ENCODE measurements at places on chromosomes 1 and 21.

DNA sequence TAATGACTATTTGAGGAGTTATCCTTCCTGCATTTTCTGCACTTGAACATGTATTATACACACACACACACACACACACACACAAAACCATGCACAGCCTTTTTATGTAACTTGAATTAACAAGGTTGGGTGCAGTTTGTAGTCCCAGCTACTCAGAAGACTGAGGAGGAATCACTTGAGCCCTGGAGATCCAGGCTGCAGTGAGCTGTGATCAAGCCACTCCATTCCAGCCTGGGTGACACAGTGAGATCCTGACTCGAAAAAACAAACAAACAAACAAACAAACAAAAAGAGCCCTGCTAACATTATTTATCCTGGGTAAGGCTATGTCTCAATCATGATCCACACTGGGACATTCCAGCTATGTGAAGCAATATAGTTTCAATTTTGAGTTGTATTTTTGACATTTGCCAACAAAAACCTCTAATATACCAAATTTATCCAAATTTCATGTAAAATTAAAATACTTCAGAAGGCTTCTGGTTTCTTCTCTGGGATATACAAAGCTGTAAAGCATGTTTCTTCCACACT is 156.8 kb downstream of the NTPCR start:
- no peak for DNase-seq

- no peak for DNase-seq
These were observed 55.5 kb upstream of the TLR5 start for GRCh38 chr1:223198628-223198965.

DNA sequence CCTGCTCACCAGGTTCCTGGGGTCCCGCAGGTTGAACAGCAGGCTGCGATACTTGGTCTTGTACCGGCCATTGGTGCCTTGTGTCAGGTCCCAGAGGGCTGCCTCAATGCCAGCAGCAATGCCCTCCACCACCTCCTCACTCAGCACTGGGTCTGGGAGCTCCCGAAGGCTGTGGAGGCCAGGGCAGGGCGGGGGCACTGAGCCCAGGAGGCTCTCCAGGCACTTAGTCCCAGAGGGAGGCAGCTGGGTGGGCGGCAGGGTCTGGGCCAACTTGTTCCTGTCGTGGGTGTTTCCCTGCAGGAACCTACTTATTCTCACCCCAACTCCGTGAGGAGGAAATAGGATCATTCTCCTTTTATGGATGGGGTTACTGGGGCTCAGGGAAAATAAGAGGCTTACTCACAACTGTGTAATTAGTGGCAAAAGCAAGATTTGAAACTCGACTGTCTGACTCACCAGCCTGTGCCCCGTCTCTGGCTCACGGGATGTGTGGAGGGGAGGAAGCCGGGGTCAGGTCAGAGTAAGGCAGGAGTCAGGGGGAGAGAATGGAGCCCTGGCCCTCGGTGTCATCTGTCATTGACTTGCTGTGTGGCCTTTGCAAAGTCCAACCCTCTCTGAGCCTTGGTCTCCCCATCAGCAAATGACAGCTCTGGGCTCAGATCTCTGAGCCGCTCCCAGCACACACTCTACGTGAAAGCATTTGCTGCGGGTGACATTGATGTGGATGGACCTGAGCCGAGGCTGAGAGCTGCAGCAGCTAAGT is 17.2 kb downstream of the SPOCD1 start:
- no peak for DNase-seq

DNA sequence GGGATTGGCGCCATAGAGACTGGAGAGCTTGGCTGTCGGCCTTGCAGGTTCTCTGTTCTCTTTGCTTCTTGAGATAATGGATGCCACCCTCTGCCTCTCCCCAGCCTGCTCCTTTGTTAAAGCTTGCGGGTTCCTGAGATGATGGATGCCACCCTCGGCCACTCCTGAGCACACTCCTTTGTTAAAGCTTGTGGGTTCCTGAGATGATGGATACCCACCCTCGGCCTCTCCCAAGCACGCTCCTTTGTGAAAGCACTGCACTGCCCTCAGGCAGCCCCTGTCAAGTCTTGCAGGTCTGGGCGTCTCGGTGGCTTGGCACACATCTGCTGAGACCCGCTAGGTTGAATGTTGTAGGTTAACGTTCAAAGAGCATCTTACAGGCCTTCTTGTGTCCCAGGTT is 76.5 kb downstream of the SCCPDH start:
- no peak for DNase-seq

DNA sequence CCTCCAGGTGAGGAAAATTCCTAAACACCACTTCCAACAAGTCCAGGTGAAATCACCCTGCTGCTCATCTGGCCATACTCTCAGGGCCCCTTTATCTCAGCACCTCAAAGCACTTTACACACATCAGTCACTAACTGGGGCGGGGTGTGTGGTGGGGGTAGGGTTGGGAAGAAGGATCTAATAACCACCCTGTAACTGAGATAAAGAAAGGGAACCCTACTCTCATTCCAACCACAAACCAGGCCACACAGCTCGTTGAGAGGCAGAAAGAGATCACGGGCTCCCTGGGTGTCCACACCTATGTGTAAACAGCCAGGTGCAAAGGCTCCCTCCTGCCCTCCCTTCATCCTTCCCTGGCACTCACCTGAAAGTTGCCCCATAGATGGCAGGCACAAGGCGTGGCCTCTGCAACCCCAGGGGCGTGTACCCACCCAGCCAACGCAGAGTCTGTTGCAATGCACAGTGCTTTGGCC is 20.4 kb downstream of the GPR161 start:
- DNase-seq: no peak

GRCh38 chr1:86502721-86503405 is 34.1 kb downstream of the CLCA1 start:
- no peak for DNase-seq

GRCh38 chr21:41349619-41350390 is 12.0 kb upstream of the MX2 start:
- no peak for DNase-seq

DNA sequence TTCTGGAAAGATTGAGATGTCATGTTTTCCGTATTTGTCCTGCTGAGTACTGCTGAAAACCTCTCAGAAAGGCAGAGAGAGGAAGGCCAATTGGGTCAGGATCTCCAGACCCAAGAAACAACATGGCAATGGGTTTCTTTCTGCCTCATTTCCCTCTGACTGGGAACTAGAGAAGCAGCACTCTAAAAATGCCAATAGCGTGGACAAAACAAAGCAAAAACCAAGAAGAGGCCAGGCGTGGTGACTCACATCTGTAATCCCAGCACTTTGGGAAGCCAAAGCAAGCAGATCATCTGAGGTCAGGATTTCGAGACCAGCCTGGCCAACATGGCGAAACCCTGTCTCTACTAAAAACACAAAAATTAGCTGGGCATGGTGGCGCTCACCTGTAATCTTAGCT is 18.3 kb downstream of the TNFRSF9 start:
- no peak for DNase-seq

DNA sequence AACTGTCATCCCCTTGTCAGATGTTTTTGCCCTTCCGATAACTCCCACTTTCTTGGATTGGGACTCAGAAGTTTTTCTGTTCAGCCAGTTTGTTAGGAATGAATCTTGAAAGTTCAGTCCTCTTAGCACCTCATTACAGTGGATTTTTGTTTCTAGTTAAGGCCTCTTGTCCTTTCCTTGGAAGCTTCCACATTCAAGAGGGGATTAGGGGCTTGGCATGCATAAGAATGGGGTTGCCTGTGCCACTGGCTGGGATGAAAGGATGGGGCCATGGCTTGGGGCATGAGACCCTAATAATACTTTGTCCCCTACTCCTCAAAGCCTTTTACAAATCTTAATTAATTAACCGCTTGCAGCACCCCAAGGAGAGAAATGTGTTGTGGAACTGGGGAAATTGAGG is 2.4 kb upstream of the DHDDS start:
- DNase-seq: no peak

DNA sequence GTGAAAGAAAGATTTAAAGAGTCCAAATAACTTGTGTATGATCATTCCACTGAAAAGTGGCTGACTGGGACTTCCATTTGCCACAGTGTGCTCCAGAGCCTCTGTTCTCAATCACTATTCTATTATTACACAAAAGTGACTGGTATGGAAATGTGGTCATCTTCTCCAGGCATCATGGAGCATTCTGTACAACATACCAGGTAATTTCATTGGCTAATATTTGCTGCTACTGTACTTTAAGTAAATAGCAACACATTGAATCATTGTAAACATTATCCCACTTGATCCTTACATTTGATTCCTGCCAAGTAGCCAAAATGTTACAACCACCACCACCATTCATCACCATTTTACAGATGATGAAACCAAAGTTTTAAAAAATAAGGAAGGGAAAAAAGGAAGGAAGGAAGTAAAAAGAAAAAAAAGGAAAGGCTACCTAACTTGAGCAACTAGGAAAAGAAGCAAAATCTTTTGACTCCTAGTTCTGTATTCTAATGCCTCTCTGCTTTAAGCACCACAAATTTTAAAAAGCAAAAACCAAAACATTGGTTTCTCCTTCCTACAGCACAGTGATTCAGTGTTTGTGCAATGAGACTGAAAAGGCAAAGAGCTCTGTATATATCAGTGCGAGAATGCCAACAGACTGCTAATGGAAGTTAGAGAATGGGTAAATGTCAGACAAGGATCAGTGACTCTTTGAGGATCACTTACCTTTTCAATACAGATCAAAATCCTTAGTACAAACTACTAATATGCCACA is 361.4 kb upstream of the PTBP2 start:
- DNase-seq: no peak

- no peak for DNase-seq
These were observed 255.1 kb downstream of the FGGY start for GRCh38 chr1:59552007-59552406.

DNA sequence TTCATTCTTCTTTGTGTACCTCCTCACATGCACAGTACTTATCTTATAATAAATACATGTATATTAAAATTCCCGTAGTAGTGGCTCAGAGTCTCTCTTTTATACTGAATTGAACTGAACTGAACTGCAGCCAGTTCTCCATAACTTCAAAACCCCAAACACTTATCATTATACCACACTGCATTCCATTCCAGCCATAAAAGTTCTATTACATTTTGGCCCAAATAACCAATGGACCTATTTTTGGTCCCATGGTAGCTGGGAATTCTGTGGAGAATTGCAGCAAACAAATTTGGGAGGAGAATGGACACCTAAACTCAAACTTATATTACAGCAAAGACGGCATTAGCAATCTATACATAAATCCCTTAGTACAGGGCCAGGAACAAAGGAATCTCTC is 86.6 kb upstream of the C1orf87 start:
- no peak for DNase-seq

GRCh38 chr1:97427371-97427770 is 493.5 kb downstream of the DPYD start:
- no peak for DNase-seq

DNA sequence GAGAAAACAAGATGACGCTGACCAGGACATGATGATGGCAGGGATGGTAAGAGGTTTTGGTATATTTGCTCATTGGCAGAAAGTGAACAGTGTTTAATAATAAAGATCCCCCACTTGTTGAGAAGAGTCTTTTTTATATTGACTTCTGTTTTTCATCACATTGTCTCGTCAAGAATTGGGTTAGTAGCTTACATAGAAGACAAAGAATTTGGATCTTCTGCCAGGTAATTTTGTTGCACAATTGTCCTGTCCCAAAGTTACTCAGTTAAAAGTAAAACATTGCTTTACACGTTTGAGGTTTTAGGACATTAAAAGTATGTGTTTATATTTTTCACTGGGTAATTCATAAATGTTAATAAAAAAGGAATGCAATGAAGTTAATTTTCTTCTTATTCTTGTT is 48.3 kb upstream of the LAMC2 start:
- DNase-seq: no peak

GRCh38 chr1:154404984-154405746 is at the start of gene IL6R:
Gene IL6R (plus strand): TSS chr1:154405343. CDS start chr1:154405630, 287 bp downstream.
- DNase-seq: peak; percentile 60

- no peak for DNase-seq
These were observed 85.0 kb downstream of the PGBD5 start for GRCh38 chr1:230341162-230341546.

GRCh38 chr1:67100833-67101232 is 33.9 kb downstream of the C1orf141 start:
- DNase-seq: no peak

DNA sequence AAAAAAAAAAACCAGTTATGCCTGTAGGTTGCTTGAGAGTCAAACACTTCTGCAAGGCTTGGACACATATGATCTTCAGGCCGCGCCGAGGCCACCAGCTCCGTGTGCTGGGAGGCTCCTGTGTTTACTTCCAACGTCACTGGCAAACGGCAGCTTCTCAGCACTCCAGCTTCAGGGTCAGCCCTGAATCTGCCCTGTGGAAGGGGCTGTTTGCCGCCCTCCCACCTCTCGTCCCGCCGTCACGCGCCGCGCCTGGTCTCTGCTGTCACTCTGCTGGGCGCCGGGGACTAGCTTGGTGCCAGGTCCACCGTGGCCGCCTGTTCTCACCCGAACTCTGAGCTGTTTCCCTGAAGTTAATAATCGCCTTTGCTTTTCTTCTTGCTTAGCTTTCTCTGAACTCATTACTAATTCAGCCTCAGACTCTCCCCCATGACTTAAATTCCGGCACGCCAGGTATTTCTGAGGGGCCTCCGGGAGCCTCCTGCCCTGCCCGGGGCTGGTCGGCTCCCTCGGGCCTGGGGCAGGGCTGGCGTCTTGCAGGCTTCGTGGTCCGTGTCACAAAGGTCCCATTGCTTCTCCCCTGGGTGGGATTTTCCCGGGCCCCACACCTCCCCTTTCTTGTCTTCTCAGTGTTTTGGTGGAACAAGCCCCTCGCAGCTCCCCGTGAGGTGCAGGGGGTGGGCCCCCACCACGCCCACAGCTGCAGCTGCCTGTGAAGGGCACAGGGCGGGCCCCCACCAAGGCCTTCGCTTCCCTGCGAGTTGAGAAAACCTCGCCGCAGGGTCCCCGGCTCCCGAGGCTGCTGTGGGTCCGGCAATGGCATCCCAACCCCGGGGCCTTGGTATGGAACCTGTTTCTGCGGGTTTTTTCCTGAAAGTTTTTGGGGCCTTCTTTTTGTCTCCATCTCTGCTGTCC is 14.6 kb upstream of the C1orf159 start:
- DNase-seq: no peak

- DNase-seq: no peak
These were observed 2.0 kb upstream of the WNT2B start for GRCh38 chr1:112506731-112507130.

DNA sequence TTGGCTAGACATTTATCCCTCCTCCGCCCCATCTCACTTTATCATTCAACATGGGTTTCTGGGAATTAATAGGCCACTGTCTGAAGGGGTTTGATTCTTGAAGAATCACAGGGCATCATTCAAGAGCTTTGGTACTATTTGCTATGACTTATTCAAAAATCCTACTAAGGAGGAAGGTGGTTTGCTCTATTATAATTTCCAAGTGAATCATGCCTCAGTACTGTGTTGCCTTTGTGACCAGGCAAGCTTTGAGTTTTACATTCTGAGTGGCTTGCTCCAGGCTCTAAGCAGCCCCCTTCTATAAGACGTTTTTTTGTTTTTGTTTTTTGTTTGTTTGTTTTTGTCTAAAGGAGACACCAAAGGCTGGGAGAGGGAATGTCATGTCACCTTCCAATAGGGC is 2.6 kb downstream of the C1orf21 start:
- no peak for DNase-seq

DNA sequence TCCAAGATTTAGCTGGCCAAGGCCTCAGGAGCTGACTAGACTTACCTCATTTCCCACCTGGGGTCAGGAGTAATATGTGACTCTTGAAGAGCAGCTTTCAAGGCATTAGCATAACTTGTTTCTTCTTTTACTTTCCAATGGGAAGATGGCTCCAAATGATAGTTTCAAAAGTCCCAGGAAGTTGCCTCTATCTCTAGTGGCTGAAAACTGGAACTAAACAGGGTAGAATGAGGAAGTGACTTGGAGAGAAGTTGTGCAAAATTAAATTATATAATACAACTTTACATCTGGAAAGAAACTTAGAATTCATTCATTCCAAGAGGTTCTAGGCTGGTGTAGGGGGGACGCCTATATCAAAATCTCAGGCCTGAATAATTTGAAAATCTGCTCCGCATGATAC is 250.1 kb upstream of the FMN2 start:
- no peak for DNase-seq

Data from BE2C (cell line).